ENCODE measurements at places on chromosomes 11 and 22. TPM values are rescaled to one million over a fixed set of nuclear protein-coding genes. Genes with fewer than 3 reads are reported as not detected.

DNA sequence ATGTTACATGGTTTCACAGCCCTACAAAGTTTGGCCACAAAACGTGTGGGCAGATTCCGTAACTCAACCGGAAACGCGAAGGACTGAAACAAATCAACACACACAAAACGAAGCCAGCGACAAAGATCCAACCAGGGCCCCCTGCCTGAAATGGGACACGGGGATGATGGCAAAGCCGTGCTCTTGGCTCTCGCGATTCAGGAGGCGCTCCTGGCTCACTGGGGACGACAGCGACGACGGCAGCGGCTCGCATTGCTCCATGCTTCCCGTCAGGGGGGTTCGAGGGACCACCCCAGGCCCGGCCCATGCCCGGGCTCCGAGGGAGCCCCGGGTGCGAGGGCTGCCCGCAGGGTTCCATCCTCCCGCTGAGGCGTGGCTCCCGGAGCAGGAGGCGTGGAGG lies 4786.8 kb upstream of the OR11H1 start:
- peaks cover 20% of the 10 kb centered on the region for H3K36me3 ChIP-seq
- no peak for DNase-seq
- H3K27ac ChIP-seq = no peak overlapping the region
- H3K27me3 ChIP-seq = peaks cover 15% of the 10 kb centered on the region

DNA sequence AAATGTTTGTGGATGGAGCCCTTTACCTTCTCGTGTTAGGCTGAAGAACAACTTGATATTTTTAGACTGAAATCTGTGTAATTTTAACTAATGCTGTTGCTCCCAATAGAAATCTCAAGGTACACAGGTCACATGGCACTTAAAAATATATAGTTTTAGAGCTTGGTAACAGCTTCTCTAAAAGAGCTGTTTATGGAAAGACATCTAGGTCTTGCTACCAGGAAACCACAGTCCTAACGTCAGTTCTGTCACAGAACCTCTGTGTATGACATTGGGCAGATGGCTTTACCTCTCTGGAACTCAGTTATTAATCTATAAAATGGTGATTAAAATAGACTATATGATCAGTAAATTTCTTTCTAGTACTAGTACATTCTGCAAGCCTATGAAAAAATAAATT lies 35.4 kb downstream of the PAK1 start:
- no peaks in the 10 kb centered on the region for H3K4me1 ChIP-seq
- DNase-seq = no peak
- H3K4me3 ChIP-seq = no peak overlapping the region

- H3K4me3 ChIP-seq = no peak overlapping the region
- H3K27me3 ChIP-seq = peaks cover 15% of the 10 kb centered on the region
- H3K4me1 ChIP-seq = peaks cover 5% of the 10 kb centered on the region
- no peak for DNase-seq
Observed at GRCh38 chr22:38346506-38346905, 29.3 kb upstream of the CSNK1E start.

DNA sequence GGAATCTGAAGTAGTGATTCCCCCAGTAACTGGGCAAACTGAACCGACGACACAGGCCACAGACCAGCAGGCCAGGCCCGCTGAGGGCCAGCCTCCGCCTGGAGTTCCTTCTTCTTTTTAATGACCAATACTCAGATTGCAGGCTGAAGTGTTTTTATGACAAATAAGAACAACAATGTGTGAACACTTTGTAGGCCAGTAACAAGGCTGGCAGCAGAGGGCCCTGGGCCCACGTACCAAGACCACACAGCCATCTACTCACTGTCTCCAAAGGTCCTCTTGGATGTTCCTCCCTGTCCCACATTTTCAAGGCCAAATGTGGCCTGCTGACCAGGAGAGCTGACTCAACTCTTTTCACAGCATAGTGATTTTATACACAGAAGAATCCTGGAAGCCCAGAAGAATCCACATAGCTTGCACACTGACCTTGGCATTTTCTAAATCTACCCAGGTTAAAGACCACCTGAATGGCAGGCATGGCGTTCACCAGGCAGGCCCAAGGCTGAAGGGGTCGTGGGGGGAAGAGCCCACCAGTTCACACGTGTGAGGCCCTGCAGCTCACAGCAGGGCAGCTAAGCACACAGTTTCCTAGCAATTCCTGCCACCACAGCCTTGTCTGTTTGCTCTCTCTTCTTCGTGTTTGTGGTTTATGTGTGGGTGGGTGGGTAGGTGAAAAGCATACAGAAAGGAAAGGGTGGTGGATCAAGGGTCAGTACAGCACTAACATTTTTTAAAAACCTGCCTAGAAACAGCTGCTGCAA lies 13.3 kb downstream of the SMCO4 start:
- peaks cover 55% of the 10 kb centered on the region for H3K4me1 ChIP-seq
- no peak for DNase-seq
- peaks cover 4% of the 10 kb centered on the region for H3K27me3 ChIP-seq
- H3K36me3 ChIP-seq = peaks cover 3% of the 10 kb centered on the region
- H3K27ac ChIP-seq = peak overlapping the region; percentile 84

DNA sequence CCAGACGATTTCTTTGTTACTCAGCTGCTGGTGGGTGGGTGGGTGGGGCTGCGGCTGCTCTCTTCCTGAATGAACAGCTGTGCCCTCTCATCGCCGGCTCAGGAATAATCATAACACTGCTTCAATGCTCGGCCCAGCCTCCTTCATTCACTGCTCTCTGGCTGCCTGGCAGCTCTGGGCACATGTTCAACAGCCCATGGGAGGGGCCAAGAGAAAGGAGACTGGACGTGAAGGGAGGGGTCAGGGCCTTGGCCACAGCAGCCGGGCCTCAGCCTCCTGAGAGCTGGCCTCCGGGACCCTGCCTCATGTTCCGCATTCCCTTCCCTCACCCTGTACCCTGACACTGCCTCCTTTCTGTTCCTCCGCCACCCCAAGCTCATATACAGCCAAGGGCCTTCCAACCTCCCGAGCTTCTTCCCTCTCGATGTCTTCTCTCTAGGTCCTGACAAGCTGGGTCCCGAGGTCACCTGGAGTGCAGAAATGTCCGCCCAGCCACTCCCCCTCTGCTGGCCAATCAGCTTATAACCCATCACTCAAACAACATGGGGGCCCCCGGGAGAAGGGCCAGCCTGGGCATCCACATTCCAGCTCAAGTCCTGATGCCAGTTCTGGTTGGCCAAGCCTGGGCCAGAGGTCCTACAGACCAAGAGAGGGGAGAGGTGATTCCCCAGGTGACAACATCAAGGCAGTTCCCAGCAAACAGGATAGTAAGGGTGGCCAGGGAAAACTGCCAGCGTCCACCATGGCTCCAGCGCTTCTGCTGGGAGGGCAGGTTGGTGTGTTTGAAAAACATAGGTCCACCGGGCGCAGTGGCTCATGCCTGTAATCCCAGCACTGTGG lies 3.2 kb upstream of the CSDC2 start:
- H3K4me3 ChIP-seq = no peak overlapping the region
- H3K27ac ChIP-seq = no peak overlapping the region
- H3K27me3 ChIP-seq = peaks cover 8% of the 10 kb centered on the region
- H3K4me1 ChIP-seq = peaks cover 3% of the 10 kb centered on the region
- H3K36me3 ChIP-seq = no peaks in the 10 kb centered on the region

DNA sequence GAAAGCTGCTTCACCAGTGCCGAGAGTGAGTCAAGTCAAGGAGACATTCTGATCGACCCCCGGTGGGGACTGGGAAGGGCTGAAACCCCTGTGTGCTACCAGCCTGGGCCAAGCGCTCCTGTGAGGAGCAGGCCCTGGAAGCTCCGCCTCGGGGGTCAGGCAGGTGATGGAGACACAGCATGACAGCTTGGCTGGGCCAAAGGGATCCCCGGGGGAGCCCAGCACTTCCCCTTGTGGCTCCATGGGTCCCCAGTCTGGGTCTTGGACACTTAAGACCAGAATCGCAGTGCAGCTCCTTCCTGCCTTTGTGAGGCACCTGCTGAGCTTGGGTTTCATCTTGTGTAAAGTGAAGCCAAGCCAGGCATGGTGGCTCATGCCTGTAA lies 89.2 kb downstream of the MORC2 start:
- H3K4me3 ChIP-seq = no peak overlapping the region
- H3K4me1 ChIP-seq = no peaks in the 10 kb centered on the region
- H3K36me3 ChIP-seq = no peaks in the 10 kb centered on the region
- H3K27ac ChIP-seq = no peak overlapping the region
- H3K27me3 ChIP-seq = peaks cover 5% of the 10 kb centered on the region

GRCh38 chr22:33188326-33188725 lies 130.1 kb upstream of the SYN3 start:
- DNase-seq = no peak
- no peak overlapping the region for H3K27ac ChIP-seq
- peaks cover 2% of the 10 kb centered on the region for H3K27me3 ChIP-seq

DNA sequence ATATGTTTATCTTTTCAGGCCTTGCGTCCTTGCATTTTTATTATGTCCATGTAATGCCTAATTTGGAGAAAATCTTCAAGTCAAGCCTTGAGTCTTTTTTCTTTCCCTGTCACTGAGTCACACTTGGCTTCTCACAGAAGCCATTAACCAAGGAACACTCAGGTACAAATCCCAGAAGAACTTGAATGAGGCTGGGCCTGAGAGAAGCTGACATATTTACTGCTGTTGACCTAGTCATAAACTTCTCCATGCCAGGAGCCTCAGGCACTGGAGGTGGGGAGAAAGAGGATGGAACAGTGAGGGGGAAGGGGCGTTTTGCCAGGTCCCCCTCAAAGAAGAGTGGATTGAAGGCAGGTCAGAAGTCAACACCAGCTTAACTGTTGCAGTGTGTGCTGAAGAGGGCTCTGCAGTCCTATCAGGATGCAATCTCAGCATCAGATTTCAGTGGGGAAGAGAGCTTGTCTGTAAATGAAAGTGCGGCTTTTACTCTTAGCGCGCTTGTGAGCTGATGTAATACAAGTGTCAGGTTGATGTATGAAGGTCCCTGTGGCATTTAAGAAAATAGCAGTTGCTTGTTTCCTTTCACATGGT lies 526.0 kb downstream of the ETS1 start:
- H3K4me3 ChIP-seq = no peak overlapping the region
- DNase-seq = no peak
- peaks cover 1% of the 10 kb centered on the region for H3K27me3 ChIP-seq
- no peaks in the 10 kb centered on the region for H3K36me3 ChIP-seq
- H3K27ac ChIP-seq = no peak overlapping the region

DNA sequence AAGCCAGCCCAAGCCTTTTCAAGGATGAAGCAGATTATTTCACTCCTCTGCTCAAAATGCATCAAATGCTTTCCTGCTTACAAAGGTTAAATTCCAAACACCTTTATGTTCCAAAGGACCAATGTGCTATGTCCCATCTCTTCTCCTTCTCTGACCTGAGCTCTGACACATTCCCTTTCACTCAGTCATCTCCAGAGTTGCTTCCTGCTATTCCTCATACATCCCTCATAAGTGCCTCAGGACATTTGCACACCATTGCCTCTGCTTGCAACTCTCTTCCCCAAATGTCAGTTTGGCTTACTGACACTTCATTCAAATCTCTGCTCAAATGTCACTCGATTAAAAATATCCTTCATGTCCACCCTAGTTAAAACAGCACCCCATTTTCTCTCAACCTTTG lies 53.3 kb upstream of the BMAL1 start:
- no peak overlapping the region for H3K27ac ChIP-seq
- no peak for DNase-seq
- no peaks in the 10 kb centered on the region for H3K27me3 ChIP-seq
- H3K4me3 ChIP-seq = no peak overlapping the region
- no peaks in the 10 kb centered on the region for H3K36me3 ChIP-seq

- H3K27me3 ChIP-seq = peaks cover 7% of the 10 kb centered on the region
- no peak overlapping the region for H3K4me3 ChIP-seq
- no peaks in the 10 kb centered on the region for H3K4me1 ChIP-seq
- no peak for DNase-seq
- peaks cover 10% of the 10 kb centered on the region for H3K36me3 ChIP-seq
Observed at GRCh38 chr11:70952191-70952590, 300.2 kb downstream of the SHANK2 start.

DNA sequence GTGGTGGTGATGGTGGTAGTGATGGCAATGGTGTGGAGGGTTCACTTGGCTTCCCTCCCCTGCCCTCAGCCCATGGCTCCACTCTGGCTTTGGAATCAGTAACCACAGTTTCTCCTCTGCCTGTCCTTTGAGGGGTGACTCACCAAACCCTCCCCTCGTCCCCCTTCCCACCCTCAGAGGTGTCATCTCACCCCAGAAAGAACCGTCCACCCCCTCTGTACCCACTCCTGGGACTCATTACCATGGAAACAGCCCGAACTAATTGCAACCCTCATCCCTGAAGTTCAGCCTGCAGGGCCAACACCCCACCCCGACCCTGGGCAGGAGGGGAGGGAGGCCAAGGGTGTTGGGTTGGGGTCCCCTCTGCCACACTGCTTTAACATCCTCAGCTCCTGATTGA lies 26.6 kb downstream of the PHLDB1 start:
- peaks cover 23% of the 10 kb centered on the region for H3K36me3 ChIP-seq
- H3K4me1 ChIP-seq = peaks cover 27% of the 10 kb centered on the region
- peaks cover 6% of the 10 kb centered on the region for H3K27me3 ChIP-seq

DNA sequence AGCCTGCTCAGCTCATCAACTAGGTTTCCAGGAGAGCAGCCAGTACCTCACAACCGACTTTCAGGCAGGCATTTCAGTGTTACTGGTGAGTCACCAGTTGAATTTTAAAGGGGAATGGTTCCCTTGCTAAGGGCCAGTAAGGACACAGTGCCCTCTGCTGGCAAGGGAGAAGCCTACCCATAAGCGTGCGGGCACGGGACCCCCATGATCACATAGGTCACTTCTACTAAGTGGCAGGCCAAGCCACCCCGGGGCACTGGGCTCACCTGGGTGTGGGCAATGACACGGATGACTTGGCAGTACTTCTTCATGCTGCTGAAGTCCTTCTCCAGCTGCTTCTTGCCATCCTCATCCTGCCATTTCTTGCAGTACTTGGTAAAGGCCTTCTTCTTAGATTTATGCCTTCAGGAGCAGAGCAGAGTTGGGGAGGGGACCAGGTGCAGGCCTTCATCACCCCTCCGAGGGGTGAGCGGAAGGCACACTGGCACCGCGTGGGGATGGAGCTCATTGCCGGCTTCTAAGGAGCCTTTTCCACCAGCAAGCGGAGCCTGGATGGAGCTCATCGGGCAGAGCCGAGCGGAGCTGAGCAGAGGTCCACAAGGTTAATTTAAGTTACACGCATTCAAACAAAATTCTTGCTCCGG lies 2.9 kb downstream of the RPL3 start:
- peak; percentile 78 for DNase-seq
- peaks cover 15% of the 10 kb centered on the region for H3K27me3 ChIP-seq
- peak overlapping the region; percentile 59 for H3K4me3 ChIP-seq
- peaks cover 41% of the 10 kb centered on the region for H3K4me1 ChIP-seq

DNA sequence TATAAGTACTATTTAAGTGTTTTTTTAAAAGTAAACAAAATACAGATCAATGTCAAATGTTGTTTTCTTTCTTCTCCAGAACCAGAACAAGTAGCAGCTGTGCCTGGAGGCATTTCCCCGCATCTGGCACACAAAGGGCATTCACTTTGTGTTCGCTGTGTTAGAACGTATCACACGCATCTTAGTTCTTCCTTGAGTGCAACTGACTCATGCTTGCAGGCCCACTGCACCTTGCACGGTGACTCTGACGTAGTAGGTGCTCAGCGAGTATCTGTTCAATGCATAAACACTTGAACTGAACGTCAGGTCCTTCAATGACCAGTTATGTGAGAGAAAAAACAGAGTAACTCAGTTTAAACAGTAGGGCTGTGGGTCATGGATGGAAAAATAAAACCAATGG lies 3.5 kb downstream of the IFT27 start:
- H3K27ac ChIP-seq = no peak overlapping the region
- no peak overlapping the region for H3K4me3 ChIP-seq
- DNase-seq = no peak
- H3K4me1 ChIP-seq = peaks cover 24% of the 10 kb centered on the region

Gene DDTL
- 1.4 TPM for total RNA-seq

Gene LMO1
- total RNA-seq = not detected

Gene PATE4
- total RNA-seq = 0.31 TPM

Gene KCNA4
- total RNA-seq = 0.21 TPM

Gene CHRNA10
- 0.72 TPM for total RNA-seq

Gene TH
- not detected for total RNA-seq

Gene RANGAP1
- total RNA-seq = 71.5 TPM

Gene RBMXL2
- not detected for total RNA-seq

Measured in endothelial cell (in vitro differentiated cells).